Left ventricle myocardium superior (tissue), 1 donor: ENCODE measurements at places on chromosomes 5 and 9.

GRCh38 chr9:91302831-91303230, 58.9 kb downstream of the AUH start:
- no peak for DNase-seq

- DNase-seq: peak; percentile 96
Observed at GRCh38 chr9:134434894-134435506, 108.7 kb downstream of the RXRA start.

DNA sequence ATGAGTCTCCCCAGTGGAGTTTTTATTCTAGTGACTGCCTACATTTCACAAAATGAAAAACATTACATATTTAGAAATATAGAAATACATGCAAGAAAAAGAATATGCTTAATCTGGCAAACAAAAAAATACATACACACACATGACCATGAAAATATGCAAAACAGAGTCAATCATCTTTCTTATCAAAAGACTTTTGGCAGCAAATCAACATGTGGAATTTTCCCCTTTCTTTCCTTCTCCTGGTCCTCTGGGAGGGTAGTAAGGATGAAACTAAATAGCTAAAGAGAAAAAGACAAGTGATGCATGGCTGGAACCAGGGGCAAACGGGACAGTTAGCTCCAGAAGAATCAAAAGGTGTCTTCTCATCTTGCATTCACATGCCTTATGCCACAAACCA, 69.4 kb downstream of the APBA1 start:
- DNase-seq: no peak

GRCh38 chr5:172102913-172103626, 85.0 kb downstream of the STK10 start:
- DNase-seq: peak; percentile 77

DNA sequence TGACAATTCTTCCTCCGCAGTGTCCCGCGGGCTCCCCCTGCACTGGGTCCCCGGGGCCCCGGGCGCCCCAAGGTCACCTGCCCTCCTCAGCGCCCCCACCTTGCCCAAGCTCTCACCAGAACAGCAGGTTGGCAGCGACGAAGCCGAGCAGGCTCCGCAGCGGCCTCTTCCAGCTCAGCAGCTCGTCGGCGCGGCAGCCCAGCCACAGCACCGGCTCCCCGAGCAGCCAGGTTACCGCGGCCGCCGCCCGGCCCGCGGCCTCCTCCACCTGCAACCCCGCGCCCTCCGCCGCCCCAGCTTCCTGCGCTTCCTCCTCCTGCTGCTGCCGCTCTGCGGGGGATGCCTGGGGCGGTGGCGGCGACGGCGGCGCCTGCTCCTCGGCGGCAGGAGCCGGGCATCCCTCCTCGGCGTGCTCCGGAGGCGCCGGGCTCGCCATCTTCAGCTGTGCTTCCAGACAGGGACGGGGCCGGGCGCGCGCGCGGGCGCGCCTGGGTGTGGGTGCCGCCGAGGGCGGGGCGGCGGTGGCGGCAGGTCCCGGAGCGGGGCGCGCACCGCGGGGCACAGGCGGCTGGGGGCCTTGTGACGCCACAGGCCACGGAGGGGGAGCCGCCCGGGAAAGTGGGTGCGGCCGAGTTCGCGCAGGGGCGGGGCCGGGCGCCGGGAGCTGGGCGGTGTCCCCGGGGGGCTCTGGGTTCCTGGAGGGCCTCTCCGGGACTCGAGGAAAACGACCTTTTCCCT, at the start of gene RETREG1:
TSS of gene RETREG1 (minus strand) at position 462 of the 738 bp plus-strand sequence. CDS start at position 436, 26 bp downstream.
- peak; percentile 87 for DNase-seq

- DNase-seq: no peak
Observed at GRCh38 chr9:118984607-118985006, 384.6 kb downstream of the BRINP1 start.

- no peak for DNase-seq
Observed at GRCh38 chr9:687994-688393, 153.5 kb upstream of the DMRT1 start.

GRCh38 chr5:102595332-102595731, 96.5 kb upstream of the SLCO6A1 start:
- no peak for DNase-seq

- no peak for DNase-seq
Observed at GRCh38 chr9:13053504-13053903, 226.0 kb downstream of the MPDZ start.

- DNase-seq: no peak
Observed at GRCh38 chr9:78304357-78304756, 7.4 kb downstream of the PSAT1 start.

DNA sequence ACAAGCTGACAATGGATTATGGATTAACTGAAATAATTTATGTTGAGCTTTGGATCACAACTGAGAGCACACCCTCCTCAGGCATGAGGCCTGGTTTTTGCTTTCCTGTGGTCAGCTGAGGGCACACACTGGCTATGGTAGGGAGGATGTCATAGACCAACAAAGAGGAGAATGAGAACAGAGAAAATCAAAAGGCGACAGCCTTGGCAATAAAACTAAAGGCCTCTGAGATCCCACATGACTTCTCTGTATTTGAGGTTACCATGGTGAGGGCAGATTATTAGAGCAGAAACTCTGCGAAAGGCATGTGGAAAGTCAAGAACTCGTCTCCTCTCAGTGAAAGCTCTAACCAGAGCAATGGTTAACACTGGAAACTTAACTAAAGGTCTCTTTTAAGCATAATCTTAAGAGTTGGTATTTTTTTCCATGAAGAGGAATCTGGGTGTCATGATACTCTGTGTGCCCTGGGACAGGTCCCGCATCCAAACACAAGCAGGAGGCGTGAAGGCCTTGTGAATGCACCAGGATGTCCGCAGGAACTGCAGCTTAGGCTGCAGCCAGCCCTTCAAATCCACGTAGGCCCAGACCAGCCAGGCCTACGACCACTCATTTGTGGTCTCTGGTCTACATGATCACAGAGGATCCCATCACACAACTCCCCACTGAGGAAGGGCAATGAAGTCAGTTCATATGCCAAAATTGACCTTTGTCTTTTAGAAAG, 12.4 kb upstream of the MEIKIN start:
- no peak for DNase-seq

DNA sequence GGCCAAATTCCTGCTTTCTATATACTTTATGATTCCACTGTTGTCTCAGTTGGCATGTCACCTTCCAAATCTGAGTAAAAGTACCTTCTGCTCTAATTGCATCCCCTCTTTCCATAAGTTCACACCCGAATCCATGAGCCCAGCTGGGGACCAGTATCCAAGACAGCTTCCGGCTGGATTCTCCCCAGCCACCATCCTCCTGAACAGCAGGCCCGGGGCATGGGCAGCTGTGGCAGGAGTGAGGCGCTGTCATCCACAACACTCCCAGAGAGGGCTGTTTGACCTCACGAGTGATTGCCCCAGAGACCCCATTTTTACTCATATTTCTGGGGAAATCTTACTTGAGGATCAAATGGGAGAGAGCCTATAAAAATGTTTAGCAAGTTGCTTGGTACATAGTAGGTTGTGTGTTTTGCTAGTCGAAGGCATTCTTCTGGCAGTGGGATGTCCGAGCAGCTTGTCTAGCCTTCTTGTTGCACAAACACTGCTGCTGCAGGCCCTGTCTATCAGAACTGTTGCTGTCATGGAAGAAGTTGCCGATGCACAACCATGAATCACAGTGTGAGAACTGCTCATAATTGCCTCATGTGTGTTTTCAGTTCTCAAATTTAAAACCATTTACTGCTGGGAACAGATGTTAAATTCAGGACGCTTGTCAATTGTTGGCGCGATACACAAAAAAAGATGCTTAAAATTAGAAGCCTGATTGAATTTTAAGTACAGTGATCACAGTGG, 93.8 kb downstream of the HSPA4 start:
- DNase-seq: no peak

DNA sequence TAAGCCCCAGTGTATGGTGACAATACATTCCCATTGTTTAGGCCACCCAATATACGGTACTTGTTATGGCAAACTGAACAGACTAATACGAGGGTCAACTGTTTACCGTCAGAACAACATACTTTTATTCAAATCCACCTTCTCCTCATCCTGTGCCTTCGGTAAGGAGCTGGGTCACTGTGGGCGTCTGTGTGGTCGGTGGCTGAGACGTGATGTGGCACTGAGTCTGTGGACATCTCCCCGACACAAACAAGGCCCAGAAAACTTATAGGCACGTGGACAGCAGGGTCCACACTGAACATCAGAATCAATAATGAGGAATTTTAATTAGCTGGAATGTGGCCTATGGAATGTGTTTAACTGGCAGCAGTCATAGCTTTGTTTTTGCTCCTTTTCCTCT, 154.3 kb upstream of the IRX2 start:
- DNase-seq: no peak

- no peak for DNase-seq
Observed at GRCh38 chr5:2532809-2533208, 218.7 kb downstream of the IRX2 start.

DNA sequence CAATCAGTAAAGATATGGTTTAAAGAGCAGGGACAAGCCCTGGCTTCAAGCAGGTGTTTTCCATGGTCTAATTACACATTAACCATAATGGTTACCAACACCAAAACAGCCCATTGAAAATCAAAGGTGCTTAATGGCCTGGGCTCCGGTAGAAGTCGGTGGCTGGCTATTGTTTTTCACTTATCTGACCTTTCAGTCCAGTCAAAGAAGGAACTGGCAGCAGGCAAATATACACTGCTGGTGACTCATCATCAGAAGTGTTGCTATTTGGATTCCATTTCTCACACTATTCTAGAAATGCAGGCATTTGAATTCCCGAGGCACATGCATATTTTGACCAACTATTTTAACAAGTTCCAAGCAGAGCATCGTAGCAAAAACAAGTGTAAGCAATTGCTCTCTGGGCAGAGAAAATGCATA, 26.3 kb upstream of the GABRP start:
- DNase-seq: no peak

DNA sequence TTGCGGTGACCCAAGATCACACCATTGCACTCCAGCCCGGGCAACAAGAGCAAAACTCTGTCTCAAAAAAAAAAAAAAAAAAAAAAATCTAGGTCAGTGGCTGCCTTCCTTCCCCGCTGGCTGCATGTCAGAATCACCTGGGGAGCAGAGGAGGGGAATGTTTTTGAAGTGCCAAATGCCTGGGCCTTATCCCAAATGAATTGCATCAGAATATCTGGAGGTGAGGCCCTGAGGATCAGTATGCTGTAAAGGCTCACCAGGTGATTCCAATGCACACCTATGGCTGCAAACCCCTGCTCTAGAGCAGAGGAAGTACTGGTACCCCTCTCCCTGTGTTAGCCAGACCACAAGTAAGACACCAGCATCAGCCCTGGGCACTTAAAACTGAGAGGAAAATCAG, 44.7 kb upstream of the GABRP start:
- DNase-seq: no peak

DNA sequence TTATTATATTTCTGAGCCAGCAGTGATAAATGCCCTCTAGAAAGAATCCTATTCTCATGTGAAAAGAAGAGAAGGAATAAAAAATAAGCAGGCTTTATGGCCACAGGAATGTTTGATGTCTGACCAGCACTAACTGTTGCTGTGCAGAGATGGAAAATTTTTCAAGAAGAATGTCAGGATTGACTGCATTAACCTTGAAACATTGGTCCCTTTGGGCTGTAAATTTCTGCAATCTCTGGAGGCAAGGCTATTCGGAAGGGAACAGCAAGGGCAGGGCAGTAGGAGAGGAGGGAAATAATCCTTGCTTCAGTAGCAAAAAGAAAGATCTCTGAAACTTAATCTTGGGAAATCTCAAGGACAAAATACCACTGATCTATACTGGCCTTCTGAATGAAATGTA, 415.2 kb downstream of the DNAH5 start:
- no peak for DNase-seq

DNA sequence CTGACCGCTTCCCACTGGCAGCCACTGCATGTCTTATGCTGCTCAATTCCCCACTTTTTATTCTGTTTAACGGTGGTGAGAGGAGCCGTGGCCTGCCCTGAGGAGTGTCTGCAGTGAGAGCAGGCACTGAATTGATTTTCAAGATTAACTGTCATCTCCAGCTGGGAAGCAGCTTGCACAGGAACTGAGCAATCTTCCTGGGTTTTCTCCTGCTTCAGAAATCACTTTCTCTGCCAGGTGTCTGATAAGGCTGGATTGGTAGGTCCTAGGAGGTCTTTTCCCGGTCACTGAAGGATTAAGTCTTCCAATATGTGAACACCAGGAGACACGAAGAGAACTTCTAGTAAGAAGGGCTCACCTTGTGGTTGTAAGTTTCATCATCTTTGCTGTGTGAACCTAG, 181.1 kb upstream of the RAD23B start:
- no peak for DNase-seq

GRCh38 chr9:134130503-134131375, 5.1 kb upstream of the WDR5 start:
- peak; percentile 84 for DNase-seq

- DNase-seq: no peak
Observed at GRCh38 chr5:92644266-92644886, 936.6 kb downstream of the NR2F1-AS1 start.

DNA sequence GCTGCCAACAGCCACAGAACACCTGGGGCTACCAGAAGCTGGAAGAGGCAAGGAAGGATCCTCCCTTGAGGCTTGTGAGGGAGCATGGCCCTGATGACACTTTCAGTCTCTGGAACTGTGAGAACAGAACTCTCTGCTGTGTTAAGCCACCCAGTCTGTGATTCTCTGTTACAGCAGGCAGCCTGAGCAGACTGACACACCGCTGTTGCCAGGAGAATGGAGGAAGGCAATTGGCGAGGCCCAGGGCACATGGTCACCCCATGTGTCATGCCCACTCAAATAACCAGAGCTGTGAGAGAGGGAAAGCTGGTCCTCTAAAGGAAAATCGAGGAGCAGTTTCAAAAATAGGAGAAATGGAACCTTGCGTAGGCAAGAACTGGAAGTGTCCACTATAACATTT, 12.0 kb upstream of the KIF4B start:
- no peak for DNase-seq

DNA sequence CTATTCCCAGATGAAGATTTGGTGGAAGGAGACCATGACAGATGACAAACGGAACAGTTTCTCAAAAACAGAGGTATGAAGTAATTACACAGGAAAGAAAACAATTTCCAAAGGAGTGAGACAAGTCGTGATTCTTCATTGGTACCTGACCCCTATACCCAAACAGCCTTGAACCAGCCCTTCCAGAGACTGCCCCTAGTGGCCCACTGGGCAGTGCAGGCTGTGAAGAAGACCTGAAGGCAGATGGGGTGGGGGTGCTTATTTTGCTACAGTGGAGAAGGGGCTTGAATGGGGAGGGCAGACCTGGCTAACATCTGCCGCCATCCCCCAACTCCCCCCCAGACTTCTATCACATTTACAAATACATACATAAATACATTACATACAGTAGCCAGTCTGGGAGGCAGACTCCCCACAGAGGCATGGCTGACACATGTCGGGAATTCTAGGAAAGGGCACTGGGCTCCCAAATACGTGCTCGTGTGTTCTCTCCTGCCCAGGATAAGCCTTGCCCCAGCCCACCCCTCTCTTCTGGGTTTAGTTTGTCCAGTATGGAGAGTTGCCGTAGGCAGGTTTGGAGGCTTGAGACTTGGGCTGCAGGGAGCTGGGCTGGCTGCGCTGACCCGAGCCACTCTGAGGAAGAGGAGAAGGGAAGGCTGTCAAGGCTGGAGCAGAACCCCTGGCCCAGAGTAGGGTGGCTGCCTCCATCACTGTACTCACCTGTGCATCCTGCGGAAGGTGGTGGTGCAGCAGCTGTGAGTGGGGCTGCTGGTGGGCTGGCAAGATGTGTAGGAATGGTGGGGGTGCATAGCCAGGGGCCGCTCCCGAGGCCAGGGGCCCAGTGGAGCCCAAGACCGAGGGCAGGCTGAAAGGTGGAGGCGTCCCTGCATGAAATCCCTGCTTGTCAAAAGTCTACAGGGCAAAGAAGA, 105.3 kb downstream of the UBE2R2 start:
- DNase-seq: no peak
